ENCODE measurements at places on chromosomes 3 and 15.

DNA sequence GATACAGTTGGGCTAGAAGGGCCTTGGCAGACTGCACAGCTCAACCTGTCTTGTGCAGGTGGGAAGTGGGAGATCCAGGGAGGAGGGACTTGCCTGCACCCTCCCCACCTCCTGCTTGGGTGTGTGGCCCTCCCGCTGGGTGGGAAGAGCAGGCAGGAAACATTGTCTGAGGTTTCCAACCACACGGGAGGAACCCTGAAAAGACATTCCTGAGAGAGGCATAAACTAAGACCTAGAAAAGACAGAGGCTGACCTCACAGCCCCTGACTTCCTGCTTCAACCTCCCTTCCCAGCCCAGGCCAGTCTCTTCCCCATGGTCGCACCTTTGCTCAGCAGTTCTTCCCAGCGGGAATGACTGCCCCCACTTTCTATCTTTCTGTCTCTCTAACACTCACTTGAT is 46.3 kb upstream of the INSYN1 start:
- no peak for DNase-seq

DNA sequence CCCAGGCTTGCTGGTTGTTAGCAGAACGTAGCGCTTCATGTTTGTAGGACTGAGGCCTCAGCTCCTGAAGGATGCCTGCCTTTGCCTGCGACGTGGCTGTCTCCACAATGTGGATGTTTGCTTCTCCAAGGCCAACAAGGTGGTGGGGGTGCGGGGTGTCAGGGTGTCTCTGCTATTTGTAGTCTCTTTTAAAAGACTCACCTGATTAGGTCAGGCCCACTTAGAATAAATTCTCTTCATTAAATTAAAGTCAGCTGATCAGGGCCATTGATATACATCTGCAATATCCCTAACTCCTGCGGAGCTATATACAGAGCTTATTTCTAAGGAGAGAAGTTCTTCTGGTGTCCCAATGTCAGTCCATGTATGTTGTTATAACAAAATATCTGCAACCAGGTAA is 44.8 kb downstream of the PTPRG start:
- DNase-seq = no peak

DNA sequence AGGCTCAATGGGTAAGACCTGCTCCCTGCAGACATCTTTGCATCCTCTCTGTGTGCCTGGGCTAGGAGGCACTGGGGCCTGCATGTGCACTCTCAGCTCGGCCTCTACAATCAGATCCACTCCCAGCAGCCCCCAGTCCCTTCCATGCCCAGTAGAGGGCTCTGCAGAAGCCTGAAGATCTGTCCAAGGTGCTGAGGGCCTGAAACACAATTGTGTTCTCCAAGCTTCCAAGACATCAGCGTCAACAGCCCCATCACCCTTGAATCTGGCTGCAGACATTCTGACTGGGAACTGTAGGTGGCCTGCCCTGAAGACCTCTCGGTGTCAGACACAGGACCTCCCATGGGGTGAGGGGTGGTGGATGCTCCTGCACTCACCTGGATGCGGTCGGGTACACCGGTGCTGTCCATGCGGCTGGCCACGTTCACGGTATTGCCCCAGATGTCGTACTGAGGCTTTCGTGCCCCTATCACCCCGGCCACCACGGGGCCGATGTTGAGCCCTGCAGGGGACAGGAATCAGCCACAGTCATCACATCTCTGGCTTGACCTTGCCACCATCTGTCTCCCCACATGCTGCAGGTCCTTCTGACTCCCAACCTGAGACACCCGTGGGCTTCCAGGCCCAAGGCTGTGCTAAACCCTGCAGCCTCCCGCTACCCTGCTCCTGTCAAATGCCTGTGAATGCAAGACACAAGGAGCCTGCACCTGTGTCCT is 84.7 kb downstream of the SEC22A start:
- peak; percentile 30 for DNase-seq

GRCh38 chr3:67864587-67865183 is 210.3 kb upstream of the SUCLG2 start:
- DNase-seq = no peak

- DNase-seq = no peak
Measured at GRCh38 chr3:73203101-73203500, 141.6 kb downstream of the EBLN2 start.

DNA sequence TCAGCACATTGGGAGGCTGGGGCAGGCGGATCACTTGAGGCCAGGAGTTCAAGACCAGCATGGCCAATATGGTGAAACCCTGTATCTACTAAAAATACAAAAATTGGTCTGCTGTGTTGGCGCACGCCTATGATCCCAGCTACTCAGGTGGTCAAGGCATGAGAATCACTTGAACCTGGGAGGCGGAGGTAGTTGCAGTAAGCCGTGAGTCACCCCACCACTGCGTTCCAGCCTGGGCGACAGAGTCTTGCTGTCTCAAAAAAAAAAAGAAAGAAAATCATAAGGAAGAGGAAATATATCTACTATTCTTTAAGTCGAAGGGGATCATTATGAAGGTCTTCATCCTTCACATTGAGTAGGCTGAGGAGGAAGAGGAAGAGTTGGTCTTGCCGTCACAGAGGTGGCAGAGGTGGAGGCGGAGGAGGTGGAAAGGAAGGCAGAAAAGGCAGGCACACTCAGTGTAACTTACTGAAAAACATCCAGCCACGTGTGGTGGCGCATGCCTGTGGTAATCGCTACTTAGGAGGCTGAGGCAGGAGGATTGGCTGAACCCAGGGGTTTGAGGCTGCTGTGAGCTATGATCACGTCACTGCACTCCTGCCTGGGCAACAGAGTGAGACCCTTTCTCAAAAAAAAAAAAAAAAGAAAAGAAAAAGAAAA is 14.2 kb downstream of the CSK start:
- no peak for DNase-seq

- DNase-seq = no peak
Measured at GRCh38 chr3:143825513-143825912, 22.8 kb downstream of the SLC9A9 start.

- no peak for DNase-seq
Measured at GRCh38 chr3:110479731-110480130, 591.9 kb upstream of the NECTIN3 start.

DNA sequence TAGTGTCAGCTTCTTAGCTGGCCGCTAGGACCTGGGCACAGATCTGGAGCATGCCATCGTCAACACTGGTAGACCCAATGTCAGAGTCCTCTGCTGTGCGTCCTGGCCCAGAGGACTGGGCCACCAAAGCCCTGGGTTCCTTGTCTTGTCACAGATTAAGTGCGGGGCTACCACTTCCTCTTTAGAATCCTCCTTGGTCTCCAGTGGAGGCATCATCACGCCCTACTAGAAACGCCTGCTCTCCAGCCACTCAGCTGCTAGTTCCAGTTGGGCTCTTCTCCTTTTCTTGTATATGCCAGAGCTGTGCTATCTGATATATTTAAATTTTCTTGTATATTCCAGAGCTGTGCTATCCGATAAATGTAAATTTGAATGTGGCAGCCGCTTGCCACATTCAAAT is 11.2 kb downstream of the PPCDC start:
- no peak for DNase-seq

DNA sequence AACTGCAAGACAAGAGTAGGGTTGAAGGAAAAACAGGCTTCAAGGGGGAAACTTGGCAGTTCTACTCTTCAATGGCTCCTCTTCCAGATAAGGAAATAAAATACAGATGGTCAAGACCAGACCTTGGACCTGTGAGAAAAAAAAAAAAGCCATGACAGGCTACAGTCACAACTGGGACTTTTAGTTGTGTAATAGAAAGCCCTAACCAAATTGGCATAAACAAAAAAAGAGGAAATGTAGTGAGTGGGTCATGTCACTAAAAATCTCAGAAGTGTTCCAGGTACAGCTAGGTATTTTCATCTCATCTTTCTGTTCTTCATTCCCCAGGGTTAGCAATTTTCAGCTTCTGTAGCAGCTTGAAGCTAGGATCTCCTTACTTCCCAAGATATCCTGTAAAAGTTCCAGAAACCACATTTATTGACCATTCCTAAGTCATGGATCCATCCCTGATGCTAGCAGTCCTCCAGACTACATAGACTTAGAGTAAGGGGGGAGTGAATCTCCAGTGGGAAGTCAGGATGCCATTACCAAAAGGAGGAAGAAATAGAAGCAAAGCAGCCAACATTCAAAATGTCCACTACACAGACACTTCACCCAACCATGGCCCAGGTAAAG is 61.0 kb upstream of the CSTA start:
- DNase-seq = no peak

DNA sequence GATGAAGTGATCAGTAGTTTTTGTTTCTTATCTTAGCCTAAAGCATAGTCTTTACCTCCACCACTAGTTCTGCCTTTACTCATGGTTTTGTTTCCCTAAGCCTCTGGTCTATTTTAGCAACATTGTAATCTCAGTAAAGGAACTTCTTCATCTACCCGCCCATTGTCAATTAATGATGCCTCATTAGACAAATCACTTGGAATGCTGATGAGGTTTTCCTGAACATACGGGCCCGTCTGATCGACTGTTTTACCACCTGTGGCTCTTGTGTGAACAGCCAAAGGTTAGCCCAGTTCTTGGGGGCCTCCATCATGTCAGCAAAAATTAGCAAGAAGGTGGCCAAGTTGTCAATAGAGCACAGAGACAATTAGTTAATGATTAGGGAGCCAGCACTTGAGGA is 470.1 kb upstream of the ARRDC4 start:
- DNase-seq = no peak

- no peak for DNase-seq
Measured at GRCh38 chr3:31572236-31573004, 39.7 kb downstream of the STT3B start.

GRCh38 chr3:178480795-178481194 is 55.4 kb upstream of the KCNMB2 start:
- DNase-seq = no peak

DNA sequence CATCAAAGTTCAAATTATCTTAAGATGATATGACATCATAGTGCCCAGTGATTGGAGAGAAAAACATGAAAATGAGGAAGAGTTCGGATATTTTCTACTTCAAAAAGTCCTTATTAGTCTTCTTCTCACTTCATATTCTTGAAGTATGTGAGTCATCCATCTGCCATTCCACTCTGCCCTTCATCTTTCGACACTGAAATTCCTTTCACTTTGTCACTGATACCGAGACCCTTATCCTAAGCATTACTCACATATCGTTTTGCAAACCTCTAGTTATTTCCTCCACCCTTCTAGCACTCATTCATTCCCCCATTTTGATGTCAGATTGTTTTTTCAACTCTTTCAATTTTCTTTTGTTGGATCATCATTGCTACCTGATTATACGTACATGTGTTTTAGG is 4.0 kb downstream of the OR5H14 start:
- DNase-seq = no peak

DNA sequence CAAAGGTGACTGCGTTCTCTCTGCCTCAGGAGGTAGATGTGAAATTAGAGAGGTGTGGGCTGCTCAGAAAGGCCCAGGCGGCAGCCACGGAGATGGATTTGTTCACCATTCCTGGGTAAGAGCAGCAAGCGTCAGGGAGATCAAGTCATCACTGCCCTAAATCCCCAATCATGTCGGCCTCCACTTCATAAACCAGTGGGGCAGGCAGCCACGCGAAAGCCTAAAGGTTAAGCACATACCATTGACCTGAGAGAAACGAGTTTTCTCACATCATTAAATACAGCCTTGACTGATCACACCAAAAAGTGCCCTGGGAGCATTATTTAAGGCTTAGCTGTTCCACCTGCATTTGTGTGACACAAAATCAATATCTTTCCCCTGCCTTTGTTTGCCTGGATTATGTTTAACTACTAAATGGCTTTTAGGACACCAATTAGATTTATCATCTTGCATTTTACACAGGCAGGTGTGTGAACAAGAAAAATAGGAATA is 50.7 kb upstream of the FOXB1 start:
- no peak for DNase-seq

DNA sequence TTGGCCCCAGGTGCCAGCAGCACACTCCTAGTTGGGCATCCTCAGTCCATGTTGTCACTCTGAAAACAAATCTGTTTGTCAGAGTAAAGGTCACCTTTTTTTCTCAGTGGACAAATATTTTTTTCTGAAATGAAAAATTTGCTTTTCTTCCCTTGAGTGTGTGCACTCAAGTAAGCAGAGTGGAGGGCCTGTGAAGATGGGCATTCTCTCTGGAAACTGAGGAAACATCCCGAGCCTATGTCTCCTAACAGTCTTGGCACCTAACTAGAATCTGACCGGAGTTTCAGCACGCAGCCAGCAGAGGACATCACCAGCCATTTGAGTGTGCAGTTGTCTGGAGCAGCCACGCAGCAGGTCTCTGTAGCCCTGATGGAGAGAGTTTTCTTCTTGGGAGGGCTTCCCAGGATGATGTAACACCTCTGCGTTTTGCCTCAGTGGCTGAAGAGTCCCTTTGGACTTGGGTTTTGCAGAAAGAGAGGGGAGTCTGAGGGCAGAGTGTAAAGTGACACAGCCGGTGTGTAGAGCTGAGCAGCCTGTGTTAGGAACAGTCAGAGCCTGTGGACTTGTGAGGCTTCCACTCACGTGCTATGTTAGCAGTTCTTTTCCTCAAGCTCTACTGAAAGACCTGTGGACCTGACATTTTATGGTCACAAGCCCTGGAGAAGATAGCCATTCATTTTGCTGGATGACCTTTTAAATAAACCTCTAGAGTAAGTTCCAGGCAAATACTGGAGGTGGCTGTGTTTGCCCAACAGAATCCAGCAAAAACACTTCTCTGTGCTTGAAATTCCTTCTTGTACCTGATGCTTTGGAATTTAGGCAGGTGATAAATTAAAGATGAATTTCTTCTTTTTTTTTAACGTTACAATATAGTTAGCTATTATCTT is 51.6 kb downstream of the ABHD2 start:
- DNase-seq = no peak

- no peak for DNase-seq
Measured at GRCh38 chr3:71360764-71361163, 222.8 kb downstream of the FOXP1 start.

DNA sequence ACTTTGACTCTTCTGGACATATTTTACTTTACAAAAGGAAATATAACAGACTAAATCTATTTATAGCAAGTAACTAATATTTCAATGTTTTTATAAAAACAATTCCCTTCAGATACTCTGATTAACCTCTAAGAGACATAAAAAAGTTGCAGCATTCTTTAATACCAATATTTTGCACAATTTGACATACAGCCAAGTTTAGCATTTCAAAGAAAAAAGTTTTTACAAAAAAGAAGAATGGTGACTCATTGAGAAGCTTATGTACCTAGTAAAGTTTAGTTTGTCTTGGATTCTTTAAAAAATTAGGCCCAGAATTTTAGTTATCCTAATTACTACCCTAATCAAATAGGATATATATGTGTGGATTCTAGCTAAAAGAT is 17.6 kb downstream of the DAZL start:
- DNase-seq = no peak

DNA sequence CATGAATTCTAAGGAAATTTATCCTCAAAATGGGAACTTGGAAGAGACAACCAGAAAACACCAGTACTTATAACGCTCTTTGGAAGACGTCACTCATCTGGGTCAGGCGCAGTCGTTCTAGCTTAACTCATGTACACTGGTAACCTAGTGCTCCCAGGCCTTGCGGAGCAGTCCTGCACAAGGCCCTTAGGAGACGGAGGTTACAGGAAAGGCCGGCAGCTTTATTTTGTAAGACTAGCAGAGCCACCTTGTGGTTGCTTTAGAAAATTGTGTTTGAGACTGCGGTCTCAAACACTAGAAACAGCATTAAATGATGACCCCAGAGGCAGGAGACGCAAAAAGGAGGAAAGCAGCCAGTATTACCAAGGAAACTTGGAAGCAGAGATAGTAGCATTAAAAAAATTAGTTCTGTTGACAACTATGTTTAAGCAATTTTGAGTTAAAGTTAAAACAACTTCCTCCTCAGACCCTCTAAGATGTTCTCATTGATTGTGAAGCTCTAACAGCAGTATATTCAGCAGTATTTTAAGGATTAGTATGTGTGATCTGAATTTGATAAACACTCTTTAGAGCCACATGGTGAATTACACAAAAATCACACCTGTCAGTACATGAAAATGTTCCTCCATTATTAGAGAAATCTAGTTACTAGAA is 141.9 kb upstream of the C2CD4B start:
- no peak for DNase-seq
